ENCODE measurements at places on chromosomes 2 and 18.
A peak's percentile ranks its signal among the peaks of the same experiment; 100 is the strongest.

- DNase-seq, result peak; percentile 82
These were observed 45.9 kb downstream of the NCK2 start for GRCh38 chr2:105790461-105791149.

GRCh38 chr2:112924360-112924759 lies 13.4 kb downstream of the IL37 start:
- DNase-seq, result no peak

DNA sequence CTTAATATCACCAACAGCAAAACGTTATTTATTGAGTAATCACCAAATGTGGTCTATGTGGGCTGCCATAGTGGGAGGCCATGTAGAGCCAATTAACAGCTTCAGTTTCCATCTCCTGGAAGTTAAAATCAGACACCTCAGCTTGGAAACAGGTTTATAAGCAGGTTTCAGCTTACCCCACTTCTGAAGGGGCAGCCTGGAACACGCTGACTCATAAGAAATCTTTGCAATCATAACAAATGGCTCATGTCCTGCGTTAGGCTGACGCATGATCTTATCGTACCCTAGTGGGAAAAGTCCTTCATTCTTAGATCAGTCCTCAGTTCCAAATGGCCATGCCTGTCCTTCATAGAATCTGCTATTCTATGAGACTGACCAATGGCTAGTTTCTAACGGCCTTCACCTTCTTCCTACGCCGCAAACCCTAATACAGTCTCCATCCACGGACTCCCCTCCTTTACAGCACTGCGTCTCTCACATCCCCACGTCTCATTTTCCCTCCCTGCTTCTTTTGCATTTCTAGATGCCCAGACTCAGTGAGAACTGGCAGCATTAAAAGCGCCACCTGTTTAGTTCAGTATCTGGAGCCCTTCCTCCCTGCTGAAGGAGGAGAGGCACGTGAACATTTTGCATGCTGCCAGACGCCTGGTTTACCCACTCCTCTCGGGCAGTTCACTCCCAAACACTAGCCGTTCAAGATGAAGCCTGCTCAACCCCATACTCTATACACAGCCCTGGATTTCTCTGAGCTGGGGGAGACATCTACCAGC lies 24.2 kb upstream of the BZW1 start:
- DNase-seq, result peak; percentile 76

- no peak for DNase-seq
These were observed 71.2 kb upstream of the ODC1 start for GRCh38 chr2:10519394-10519740.

DNA sequence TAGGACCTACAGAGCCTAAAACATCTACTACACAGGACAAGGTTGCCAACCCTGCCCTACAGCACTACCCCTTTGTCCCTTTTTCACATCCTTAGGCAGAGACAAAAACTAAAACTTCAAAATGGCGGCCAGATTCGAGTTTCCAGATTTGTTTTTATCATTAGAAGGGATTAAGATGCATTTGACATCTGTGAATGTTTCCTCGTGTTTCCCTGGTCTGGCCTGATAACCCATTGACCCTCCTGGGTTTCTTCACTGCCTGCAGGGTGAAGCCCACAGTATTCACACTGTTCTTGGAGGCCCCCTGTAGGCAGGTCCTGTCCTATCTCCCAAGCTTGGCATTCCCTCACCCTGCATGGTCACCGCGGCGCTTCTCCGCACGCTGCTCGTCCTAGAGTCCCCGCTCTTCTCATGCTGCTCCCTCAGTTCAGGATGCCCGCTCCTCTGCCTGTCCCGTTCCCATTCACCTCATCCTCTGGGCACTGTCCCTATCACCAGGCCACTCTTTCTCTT lies 67.6 kb downstream of the TPGS2 start:
- DNase-seq, result no peak

DNA sequence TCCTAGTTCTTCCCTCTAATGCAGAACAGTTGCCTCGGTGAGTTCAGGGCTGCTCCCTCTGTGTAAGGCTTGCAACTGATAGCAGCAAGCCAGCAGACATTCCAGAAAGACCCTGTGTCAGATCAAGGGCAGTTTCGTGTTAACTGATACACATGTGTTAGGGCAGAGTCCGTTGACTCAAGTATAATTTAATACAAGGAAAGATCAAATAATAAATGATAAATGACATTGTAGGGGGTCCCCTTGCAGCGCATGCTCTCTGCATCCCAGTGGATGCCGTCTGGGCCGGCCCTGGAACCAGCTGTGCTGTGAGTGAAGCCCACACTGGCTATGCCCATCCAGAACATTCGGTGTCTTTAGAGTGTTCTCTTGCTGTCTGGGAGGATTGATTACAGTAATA lies 180.3 kb downstream of the AGAP1 start:
- no peak for DNase-seq

GRCh38 chr2:204691911-204692510 lies 146.7 kb downstream of the PARD3B start:
- no peak for DNase-seq

GRCh38 chr2:33085646-33086045 lies 138.9 kb downstream of the LTBP1 start:
- DNase-seq, result no peak

DNA sequence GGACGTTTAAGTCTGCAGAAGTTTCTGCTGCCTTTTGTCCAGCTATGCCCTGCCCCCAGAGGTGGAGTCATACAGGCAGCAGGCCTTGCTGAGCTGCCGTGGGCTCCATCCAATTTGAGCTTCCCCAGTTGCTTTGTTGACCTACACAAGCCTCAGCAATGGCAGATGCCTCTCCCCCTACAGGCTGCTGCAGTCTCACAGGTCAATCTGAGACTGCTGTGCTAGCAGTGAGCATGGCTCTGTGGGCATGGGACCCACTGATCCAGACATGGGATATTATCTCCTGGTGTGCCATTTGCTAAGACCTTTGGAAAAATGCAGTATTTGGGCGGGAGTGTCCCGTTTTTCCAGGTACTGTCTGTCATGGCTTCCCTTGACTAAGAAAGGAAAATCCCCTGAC lies 726.0 kb downstream of the ERBB4 start:
- no peak for DNase-seq

DNA sequence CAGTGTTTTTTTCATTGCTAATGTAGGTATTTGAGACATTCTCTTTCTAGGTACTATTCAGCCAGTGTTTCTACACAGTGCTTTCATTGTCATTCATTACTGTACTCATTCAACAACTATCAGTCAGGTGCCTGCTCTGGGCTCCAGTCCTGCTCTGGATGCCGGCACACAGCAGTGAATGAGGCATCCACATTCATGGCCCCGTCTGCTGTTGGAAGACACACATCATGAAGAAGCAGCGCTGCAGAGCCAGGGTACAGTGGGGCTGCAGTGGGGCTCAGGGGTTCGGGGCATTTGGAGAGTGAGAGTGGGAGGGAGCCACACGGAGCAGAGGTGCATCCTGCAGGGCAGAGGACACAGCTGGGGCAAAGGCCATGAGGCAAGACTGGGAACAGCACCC lies 737.2 kb upstream of the RAB6C start:
- no peak for DNase-seq

- no peak for DNase-seq
These were observed 39.5 kb upstream of the DYNAP start for GRCh38 chr18:54551590-54551989.

GRCh38 chr2:152093464-152093863 lies 5.4 kb downstream of the CACNB4 start:
- DNase-seq, result no peak

Measured in RWPE2 (cell line).